ENCODE measurements at places on chromosomes 13 and 19.

- H3K4me1 ChIP-seq: peaks cover 64% of the 10 kb centered on the region
- DNase-seq: peak; percentile 43
- peak overlapping the region; percentile 17 for H3K27ac ChIP-seq
Observed at GRCh38 chr13:97256343-97256783, 34.2 kb downstream of the MBNL2 start.

GRCh38 chr19:39401549-39402345, 4.9 kb upstream of the ZFP36 start:
- H3K4me3 ChIP-seq: peak overlapping the region; percentile 63
- H3K4me1 ChIP-seq: peaks cover 59% of the 10 kb centered on the region
- H3K27me3 ChIP-seq: no peaks in the 10 kb centered on the region

GRCh38 chr19:31470229-31470939, 121.1 kb upstream of the TSHZ3 start:
- no peaks in the 10 kb centered on the region for H3K4me1 ChIP-seq
- no peak overlapping the region for H3K4me3 ChIP-seq
- no peaks in the 10 kb centered on the region for H3K27me3 ChIP-seq

DNA sequence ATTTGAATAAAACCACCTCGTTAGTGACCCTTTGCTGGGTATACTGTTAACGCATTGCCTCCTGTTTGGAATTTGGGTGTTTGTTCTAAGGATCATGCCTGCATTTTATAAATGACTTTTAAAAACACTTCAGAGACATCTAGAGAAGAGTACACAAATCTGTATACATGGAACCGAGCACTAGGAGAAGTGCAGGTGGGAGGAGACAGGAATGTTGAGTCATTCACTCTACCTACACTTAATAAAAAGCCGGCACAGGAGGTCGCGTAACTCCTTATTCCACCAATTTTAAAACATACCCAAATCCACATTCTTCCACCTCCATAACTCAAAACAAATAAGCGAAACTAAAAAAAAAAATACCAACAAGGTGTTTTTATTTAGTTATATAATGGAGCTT, 48.6 kb downstream of the FGF9 start:
- H3K36me3 ChIP-seq: no peaks in the 10 kb centered on the region
- DNase-seq: no peak
- H3K27me3 ChIP-seq: peaks cover 4% of the 10 kb centered on the region
- no peaks in the 10 kb centered on the region for H3K4me1 ChIP-seq

DNA sequence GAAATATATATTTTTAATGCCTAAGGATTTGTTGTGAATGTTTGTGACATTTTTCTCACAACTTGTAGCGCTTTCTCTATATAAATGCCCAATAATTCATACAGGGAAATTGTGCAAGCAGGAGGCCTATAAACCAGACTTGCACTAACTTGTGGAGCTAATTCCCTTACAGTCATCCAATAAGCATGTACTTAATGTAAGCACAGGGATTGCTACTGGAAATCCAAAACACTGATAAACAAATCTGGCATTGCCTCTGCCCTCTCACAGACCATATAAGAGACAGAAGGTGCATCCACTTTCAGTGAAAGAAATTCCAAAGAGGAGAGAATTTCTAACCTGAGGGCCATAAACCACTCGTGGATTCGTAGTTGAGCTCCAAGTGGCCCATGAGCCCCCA, 518.8 kb downstream of the MYO16 start:
- no peaks in the 10 kb centered on the region for H3K36me3 ChIP-seq
- peaks cover 5% of the 10 kb centered on the region for H3K27me3 ChIP-seq
- H3K4me1 ChIP-seq: peaks cover 2% of the 10 kb centered on the region
- no peak overlapping the region for H3K27ac ChIP-seq
- DNase-seq: no peak

DNA sequence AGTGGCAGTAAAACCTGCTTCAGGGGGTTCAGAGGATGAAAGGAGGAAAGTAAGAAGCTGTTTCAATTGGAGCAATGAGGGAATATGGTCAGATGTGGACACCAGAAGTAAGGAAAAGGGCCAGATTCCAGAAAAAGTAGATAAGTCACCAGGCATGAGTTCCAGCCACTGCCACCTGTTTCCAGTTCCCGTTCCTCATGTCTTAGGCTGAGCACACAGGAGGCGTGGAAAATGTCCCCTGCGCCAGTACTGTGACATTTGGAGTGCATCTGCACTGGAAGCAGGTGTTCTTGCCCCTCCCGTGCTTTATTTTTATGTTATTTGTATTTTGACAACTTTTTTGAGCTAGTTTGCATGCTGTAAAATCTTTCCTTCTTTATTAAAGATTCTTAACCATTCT, 25.3 kb downstream of the LMO7 start:
- H3K4me1 ChIP-seq: no peaks in the 10 kb centered on the region
- H3K27me3 ChIP-seq: no peaks in the 10 kb centered on the region
- no peaks in the 10 kb centered on the region for H3K36me3 ChIP-seq
- H3K4me3 ChIP-seq: no peak overlapping the region
- DNase-seq: no peak

All from T-helper 2 cell treated with Interferon-gamma antibody and Interleukin-4, amounts not matched to agents 5 μg/mL and 100 μg/mL, for 36 hours (primary cell).